Progenitor cell of endocrine pancreas (in vitro differentiated cells): ENCODE measurements at places on chromosomes 5 and 9.

- no peak overlapping the region for H3K4me3 ChIP-seq
- H3K27ac ChIP-seq = no peak overlapping the region
- DNase-seq = no peak
- peaks cover 23% of the 10 kb centered on the region for H3K36me3 ChIP-seq
Observed at GRCh38 chr5:132704875-132705274, 31.1 kb downstream of the IL4 start.

- H3K36me3 ChIP-seq = no peaks in the 10 kb centered on the region
- DNase-seq = no peak
- no peak overlapping the region for H3K4me3 ChIP-seq
- no peaks in the 10 kb centered on the region for H3K27me3 ChIP-seq
Observed at GRCh38 chr5:40276426-40277102, 403.2 kb upstream of the PTGER4 start.

GRCh38 chr5:93596676-93597490 lies 13.9 kb downstream of the NR2F1 start:
- H3K27ac ChIP-seq = no peak overlapping the region
- H3K36me3 ChIP-seq = peaks cover 21% of the 10 kb centered on the region
- peaks cover 56% of the 10 kb centered on the region for H3K27me3 ChIP-seq
- no peak overlapping the region for H3K4me3 ChIP-seq
- DNase-seq = no peak

DNA sequence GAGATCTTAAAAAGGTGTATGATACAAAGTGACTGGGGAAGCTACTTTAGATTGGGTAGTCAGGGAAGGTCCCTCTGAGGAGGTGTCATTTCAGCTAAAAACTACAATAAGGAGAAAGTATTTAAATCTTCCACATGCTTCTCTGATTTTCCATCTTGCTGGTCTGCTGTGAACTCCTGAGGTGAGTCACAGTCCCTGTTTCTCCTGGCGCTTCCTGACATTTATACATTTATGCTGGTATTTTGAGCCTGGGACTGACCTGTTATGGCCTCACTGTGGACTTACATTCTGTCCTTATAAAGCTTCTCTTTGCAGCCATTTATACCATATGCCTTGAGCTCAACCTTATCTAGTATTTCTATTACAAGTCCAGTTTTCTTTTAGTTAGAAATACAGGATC lies 95.1 kb downstream of the MED27 start:
- no peak for DNase-seq
- H3K27me3 ChIP-seq = no peaks in the 10 kb centered on the region
- peaks cover 4% of the 10 kb centered on the region for H3K36me3 ChIP-seq
- H3K27ac ChIP-seq = no peak overlapping the region
- H3K4me1 ChIP-seq = peaks cover 12% of the 10 kb centered on the region
- H3K4me3 ChIP-seq = no peak overlapping the region

DNA sequence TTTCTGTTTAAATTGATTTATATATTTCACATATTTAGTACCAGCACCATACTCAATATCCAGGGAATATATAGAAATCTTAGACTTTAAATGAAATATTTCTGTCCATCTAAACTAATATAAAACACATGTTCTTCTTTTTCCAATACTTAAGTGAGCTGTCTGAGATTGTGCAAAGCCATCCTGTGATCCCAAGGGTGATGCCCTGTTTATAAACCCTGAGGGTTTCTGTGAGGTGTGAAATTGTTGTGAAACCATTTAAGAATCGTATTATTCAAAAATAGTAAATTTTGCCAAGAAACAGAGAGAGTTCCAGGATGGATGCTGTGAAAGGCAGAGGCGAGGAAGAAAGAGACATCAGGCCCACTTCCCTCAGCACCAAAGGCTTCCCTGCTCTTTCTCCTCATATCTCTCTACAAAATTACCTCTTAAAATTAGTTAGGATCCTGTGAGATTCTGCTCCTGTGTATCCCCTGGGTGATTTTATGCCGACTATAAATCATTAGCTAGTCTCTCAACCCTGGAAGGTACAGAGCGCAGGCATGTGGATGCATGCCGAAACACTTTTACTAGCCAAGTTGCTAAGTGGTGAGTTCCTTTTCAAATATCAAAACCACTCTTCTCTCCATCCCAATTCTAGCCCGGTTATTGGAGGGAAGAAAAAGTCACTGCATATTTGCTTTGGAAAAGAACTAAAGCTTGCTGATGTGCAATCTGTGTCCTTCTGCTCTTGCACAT lies 183.0 kb downstream of the GLIS3 start:
- H3K36me3 ChIP-seq = peaks cover 27% of the 10 kb centered on the region
- H3K27me3 ChIP-seq = no peaks in the 10 kb centered on the region
- peak overlapping the region; percentile 77 for H3K27ac ChIP-seq
- H3K4me1 ChIP-seq = peaks cover 37% of the 10 kb centered on the region

DNA sequence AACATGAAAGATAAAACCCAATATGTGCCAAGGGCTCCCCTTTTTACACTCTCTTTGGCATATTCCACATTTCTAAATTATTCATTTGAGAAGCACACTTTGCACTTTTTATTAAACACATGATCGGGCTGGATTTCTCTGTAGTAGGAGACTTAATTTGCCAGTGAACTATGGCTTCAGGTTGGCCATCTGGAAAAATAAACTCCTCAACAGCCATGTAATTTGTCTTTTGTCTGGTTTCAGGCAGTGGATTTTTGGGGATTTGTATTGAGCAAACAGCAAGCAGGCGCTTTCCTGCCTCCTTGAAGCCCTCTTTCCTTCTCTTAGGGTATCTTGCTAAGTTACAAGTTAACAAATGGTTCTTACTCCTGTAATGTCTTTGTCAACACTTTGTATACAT lies 73.0 kb upstream of the DMRTA1 start:
- H3K4me3 ChIP-seq = no peak overlapping the region
- H3K36me3 ChIP-seq = no peaks in the 10 kb centered on the region
- H3K27me3 ChIP-seq = no peaks in the 10 kb centered on the region
- H3K4me1 ChIP-seq = peaks cover 11% of the 10 kb centered on the region
- DNase-seq = no peak

DNA sequence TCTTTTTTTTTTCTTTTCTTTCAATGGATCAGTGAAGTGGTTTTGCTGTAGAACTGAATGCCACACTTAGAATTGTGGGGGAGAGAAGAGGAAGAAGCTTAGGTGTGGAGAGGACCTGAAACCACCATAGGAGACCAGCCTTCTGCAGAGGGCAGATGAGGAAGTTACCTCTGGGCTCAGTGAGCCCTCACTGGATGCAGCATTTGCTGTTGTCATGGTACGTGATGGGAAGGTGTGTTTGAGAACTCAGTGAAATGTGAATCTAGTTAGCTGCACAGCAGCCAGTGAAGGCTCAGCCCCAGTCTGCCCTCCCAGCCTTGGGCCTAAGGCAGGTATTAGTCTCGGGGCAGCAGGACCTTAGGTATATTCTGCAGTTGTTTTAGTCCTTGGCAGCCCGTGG lies 17.5 kb downstream of the CYFIP2 start:
- H3K27me3 ChIP-seq = no peaks in the 10 kb centered on the region
- no peak overlapping the region for H3K27ac ChIP-seq
- peaks cover 9% of the 10 kb centered on the region for H3K4me1 ChIP-seq
- DNase-seq = no peak
- no peak overlapping the region for H3K4me3 ChIP-seq

DNA sequence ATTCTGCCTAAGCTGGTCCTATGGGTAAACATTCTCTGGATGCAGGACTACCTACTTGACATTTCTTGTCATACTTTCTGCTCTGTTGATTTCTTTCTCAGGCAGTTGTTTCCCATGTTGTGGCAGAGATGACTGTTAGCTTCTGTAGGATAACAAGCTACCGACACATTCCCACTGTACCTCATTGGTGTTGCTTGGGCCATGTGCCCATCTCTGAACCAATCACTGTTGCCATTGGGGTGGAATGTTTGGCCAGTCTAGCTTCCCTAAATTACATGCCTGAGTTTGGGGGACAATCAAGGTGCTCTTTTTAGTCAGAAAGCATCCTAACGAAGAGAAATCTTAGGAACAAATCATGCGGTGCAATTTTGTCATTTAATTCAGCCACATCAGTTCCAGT lies 212.0 kb downstream of the KDM4C start:
- no peaks in the 10 kb centered on the region for H3K4me1 ChIP-seq
- no peak overlapping the region for H3K27ac ChIP-seq
- DNase-seq = no peak

DNA sequence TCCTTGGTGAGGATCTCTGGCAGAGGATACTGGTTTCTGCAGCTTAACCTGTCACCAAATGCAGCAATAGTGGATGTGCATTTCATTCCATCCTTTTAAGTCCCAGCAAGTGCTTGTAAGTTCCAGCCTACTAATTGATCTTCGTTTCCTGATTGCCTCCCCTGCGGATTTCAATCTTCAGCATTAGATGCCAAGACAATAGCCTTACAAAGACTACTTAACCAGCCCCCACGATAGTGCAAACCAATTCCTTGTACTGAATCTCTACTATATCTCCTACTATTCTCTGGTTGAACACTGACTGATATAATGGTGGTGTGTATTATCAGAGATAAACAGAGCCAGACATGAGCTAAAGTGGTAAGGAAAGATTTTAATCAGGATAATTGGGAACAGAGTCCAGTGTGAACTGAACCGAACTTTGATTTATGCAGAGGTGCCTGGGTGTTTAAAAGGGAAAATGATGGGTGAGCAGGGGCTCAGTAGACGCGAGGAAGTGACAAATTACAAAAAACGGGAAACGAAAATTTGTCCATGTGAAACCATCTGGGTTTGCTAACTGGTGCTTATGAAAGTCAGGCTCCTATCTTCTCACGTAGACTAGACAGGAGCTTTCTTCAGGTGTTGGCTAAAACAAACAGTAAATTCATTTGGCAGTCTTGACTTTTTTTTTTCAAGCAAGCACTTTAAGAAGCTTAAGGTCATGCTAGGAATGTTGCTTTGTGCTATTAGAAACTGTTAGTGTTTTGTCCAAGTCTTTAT lies 106.9 kb upstream of the ST8SIA4 start:
- H3K4me1 ChIP-seq = peaks cover 15% of the 10 kb centered on the region
- no peak for DNase-seq
- H3K4me3 ChIP-seq = no peak overlapping the region
- H3K36me3 ChIP-seq = no peaks in the 10 kb centered on the region
- H3K27ac ChIP-seq = no peak overlapping the region

- H3K27me3 ChIP-seq = no peaks in the 10 kb centered on the region
- no peaks in the 10 kb centered on the region for H3K36me3 ChIP-seq
- H3K4me3 ChIP-seq = no peak overlapping the region
Observed at GRCh38 chr9:26358836-26359235, 533.8 kb downstream of the CAAP1 start.

DNA sequence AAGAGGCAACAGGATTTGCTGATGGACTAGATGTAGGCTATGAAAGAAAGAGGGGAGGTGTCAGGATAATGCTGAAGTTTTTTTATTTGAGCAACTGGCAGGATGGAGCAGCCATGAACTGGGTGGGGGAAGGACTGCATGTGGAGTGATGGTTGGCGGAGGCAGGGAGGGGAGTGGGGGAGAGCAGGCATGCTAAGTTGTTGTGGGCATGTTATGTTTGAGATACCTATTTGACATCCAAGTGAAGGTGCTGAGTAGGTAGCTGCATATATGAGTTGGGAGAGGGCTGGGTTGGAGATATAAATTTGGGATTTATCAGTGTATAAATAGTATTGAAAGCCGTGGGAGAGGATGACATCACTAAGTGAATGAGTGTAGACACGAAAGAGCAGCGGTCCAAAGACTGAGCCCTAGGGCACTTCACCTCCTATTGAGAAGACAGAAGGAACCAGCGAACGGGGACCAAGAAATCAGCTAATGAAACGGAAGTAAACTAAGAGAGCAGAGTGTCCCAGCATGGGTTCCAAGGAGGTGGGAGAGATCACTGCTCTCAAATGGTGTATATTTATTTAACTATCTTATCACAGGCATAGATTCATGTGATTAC lies 7.4 kb downstream of the BSPRY start:
- H3K4me1 ChIP-seq = no peaks in the 10 kb centered on the region
- H3K4me3 ChIP-seq = no peak overlapping the region
- H3K27ac ChIP-seq = no peak overlapping the region
- H3K36me3 ChIP-seq = peaks cover 14% of the 10 kb centered on the region
- DNase-seq = no peak

GRCh38 chr9:94900222-94901018 lies 173.9 kb downstream of the AOPEP start:
- H3K27me3 ChIP-seq = no peaks in the 10 kb centered on the region
- DNase-seq = no peak
- peaks cover 40% of the 10 kb centered on the region for H3K4me1 ChIP-seq
- H3K4me3 ChIP-seq = no peak overlapping the region
- peaks cover 1% of the 10 kb centered on the region for H3K36me3 ChIP-seq

DNA sequence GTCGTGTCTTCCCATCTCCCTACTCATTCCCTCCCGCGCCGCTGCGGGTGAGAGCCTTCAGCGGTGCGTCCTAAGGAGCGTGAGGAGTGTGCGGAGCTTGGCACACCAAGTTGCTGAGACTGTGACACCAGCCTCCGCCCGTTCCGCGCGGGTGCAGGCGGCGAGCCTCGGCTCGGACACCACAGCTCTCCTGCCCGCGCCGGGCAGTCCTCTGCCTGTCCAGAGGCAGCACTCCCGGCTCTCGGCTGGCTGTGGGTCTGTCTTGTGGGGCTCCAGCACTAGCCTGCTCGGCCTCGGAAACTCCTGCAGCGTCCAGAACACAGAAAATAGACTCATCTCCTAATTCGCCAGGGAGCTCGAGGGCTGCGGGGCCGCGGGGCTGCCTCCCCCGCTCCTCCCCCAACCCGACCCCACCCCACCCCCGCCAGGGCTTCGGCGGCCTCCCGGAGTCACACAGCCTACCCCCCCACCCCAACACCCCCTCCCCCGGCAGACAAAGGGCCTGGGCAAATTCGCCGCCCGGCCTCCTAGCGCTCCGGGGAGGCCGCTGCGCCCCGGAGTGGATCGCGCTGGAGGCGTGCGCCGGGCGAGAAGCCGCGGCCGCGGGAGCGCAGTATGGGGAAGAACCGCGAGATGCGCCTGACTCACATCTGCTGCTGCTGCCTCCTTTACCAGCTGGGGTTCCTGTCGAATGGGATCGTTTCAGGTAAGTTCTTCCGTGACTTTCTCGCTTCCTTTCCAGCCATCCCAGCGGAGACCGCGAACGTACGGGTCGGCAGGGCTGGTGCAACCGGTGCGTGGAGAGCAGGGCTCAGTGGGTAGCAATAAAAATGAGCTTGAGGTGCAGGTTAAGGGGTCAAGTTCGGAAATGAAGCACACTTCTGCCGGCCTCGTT lies at the start of gene ADAMTS19:
Gene ADAMTS19, plus strand, starts transcription at position 522 of the 895 bp plus-strand sequence. Its CDS starts 94 bp downstream, at position 616.
- no peaks in the 10 kb centered on the region for H3K27me3 ChIP-seq
- peaks cover 43% of the 10 kb centered on the region for H3K4me1 ChIP-seq
- peak within 1 kb of the TSS; percentile 98 for H3K4me3 ChIP-seq
- H3K27ac ChIP-seq = peak within 1 kb of the TSS; percentile 98
- no peaks in the 10 kb centered on the region for H3K36me3 ChIP-seq
